ENCODE measurements at places on chromosomes 12 and 14.

- DNase-seq = no peak
These were observed 151.7 kb upstream of the RTL1 start for GRCh38 chr14:101055106-101055662.

DNA sequence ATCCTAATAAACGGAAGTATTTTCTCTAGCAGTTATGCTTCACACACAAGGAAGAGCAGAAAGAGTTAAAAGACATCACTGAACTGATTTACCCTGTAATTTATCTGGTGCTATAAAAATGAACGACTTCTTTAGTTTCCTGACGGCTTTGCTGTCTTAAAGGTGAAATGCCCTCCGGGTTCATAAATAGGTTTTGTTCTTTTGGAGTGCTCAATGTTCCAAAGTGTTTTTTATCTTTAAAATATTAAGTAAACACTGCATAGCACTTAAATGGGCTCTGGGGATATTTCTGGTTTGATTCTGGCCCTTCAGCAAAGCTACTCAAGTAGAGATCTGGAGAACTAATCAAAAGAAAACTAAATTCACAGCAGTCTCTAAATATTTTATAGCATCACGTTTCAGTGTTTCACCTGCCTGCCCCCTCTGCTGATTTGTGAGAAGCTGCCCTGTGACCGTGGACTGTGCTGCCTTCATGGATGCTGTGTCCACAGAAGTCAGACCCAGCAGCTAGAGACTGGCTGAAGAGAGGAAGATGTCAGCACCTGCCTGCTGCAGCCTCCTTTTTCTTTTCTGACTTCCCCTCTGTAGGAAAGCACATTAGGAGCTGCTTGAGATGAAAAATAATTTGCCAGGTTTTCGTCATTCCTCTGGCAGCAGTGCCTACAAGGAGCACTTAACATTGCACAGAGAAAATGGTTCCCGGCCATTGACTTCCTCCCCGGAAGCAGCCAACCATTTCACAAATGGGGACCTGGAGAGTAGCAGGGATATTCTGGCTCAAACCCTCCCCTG is 205.1 kb upstream of the FSCB start:
- no peak for DNase-seq

DNA sequence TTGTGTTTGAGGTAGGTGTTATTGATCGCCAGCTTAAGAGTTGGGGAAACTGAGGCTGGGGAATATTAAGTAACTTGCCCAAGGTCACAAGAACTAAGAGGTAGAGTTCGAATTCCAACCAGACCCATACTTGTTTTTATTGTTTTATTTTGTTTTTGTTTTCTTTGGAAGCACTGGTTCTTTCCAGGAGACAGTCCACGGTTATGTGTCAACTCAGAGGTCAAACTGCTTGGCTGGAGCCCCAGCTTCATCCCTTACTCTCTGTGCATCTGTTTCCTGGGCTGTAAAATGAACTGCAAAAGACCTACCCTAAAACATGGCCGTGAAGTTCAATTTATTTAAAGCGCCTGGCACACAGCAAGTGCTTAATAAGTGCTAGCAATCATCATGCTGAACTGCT is 74.4 kb upstream of the MAP1LC3B2 start:
- DNase-seq = no peak

GRCh38 chr12:27064397-27065342 is 17.7 kb downstream of the C12orf71 start:
- DNase-seq = no peak

- DNase-seq = no peak
These were observed 96.5 kb downstream of the ARMH4 start for GRCh38 chr14:58055497-58056010.

DNA sequence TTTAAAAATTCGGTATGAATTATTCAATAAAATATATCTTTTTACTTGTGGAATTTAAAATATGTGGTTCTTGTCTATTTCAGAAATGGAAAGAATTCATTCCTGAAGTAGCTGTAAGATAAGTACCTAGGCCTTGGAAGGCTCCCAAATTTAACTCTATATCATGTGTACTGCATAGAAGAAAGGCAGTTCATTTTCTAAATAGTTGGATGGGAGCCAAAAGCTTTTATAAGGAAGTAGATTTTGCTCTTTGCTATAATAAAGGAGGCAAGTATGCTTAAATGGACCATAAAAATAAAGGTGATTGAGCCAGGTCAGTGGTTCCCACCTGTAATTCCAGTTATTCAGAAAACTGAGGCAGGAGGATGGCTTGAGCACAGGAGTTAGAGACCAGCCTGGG is 187.5 kb downstream of the ATXN7L3B start:
- no peak for DNase-seq

GRCh38 chr12:113056631-113057488 is at the start of gene DTX1:
DTX1 (plus strand) TSS chr12:113056730; CDS start chr12:113058193, 1,463 bp downstream.
- DNase-seq = no peak

GRCh38 chr12:103495469-103496456 is at the start of gene C12orf42:
C12orf42 (minus strand) TSS chr12:103495968; CDS start chr12:103478426, 17,542 bp downstream.
- DNase-seq = no peak

DNA sequence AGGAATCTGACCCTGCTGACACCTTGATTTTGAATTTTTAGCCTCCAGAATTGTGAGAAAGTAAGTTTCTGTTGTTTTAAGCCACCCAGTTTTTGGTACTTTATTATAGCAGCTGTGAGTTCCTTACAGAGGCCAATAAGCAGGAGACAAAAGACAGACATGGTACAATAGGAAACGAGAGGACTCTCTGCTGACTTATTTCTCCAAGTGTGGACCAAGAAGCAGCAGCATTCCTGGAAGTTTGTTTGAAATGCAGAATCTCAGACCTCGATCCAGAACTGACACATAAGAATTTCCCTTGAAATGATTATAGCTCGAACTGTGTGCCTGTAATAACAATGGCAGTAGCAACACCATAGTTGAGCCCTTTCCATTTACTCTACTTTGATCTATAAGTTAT is 31.9 kb upstream of the LUM start:
- no peak for DNase-seq

GRCh38 chr14:29857551-29857950 is 70.1 kb downstream of the PRKD1 start:
- no peak for DNase-seq

DNA sequence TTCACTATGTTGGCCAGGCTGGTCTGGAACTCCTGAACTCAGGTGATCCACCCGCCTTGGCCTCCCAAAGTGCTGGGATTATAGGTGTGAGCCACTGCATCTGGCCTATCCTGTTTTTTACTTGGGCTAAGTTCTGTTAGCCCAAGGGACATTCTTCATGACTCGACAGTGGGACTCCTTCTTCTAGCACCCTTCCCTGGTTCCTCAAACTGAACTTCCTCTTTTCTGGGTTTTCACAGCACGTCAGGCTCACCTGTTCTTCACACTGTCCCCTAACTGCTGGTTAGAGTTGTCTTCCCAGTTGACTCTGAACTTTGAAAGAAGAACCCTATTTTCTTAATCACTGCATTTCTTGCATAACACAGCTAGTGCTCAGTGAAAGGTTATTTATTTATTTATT is 22.5 kb downstream of the CABP1 start:
- DNase-seq = peak; percentile 33

DNA sequence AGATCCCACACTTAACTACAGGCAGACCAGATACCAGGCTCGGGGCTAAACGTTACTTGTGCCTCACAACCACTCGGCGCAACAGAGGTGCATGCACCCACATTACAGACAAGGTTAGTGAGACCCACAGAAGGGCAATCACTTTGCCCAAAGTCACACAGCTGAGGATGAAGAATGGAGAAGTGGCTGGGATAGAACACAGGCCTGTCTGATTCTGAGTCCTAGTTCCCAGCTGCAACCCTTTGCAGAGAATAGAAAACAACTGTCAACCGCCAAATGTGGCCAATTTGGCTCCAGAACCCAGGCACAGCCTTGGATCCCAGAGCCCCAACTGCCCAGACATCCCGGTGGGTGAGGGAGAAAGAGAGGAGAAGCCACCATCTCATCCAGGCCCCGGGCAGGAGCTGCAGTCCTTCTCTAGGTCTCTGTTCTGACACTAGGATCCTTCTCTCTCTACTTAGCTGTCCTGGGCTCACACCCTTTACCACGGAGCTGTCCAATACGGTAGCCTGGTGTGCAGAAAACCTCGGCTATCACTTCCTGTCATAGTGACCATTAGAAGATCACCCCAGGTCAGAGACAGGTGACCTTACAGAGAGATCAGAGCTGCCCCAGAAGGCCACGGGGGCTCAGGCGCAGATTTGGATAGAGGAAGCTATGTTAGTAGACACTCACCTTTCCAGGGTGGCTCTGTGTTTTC is 59.1 kb downstream of the FAM222A start:
- no peak for DNase-seq

GRCh38 chr12:20601668-20602280 is 93.4 kb upstream of the SLCO1C1 start:
- no peak for DNase-seq

- DNase-seq = no peak
These were observed 521 bp downstream of the CDK2AP1 start for GRCh38 chr12:123271001-123271668.

- no peak for DNase-seq
These were observed 194.1 kb downstream of the NOVA1 start for GRCh38 chr14:26403760-26404159.

DNA sequence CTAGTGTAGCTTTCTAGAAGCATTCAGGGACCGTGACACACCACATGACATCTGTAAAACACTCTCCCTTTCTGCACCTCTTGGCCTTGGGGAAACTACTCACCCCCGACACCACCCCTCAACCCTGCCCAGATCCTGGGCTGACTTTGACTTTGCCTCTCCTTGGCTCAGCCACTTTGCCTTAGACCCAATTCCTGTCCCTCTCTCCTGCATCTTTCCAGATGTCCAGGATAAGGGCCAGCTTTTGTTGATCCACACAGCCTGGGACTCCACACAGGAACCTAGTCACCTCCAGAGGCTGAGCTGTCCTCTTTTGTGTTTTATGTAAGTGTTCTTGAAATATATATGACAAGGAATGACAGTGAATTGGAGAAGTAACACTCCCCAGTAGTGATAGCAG is 153.7 kb upstream of the PLXNC1 start:
- DNase-seq = no peak

GRCh38 chr12:49367381-49368239 is at the start of gene SPATS2:
SPATS2 (plus strand) TSS chr12:49367462; CDS start chr12:49461013, 93,551 bp downstream.
- DNase-seq = no peak

GRCh38 chr12:46538976-46539375 is 166.4 kb upstream of the SLC38A2 start:
- no peak for DNase-seq

GRCh38 chr14:88204221-88204620 is 118.8 kb downstream of the KCNK10 start:
- no peak for DNase-seq

DNA sequence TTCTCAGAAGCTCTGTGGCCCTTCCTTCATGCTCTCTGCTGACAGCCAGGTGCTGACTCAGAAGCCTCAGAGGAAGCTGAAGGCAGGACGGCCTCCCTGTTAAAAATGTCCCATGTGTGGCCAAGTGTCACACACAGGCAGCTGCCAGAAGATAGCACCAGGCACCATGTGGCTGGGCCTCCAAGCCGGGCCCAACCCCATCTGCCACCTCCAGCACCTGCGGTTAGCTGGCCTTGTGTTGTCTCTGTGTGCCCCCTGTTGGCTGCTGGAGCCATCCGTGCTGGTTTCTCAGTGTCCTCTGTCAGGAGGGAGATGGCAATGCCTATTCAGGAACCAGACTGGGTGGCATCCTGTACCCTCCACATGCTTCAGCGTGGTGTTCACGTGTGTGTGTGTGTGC is 63.2 kb downstream of the TSPAN11 start:
- no peak for DNase-seq

GRCh38 chr12:88057994-88058718 is 29.0 kb upstream of the C12orf50 start:
- DNase-seq = no peak

- peak; percentile 70 for DNase-seq
These were observed 50.3 kb downstream of the MON2 start for GRCh38 chr12:62516927-62517326.
